Right ventricle myocardium superior (tissue), 1 donor: ENCODE measurements at places on chromosomes 7 and 10. TPM values are rescaled to one million over a fixed set of nuclear protein-coding genes. Genes with fewer than 3 reads are reported as not detected.

- no peak for DNase-seq
Observed at GRCh38 chr10:104387130-104387888, 33.7 kb downstream of the CFAP58 start.

DNA sequence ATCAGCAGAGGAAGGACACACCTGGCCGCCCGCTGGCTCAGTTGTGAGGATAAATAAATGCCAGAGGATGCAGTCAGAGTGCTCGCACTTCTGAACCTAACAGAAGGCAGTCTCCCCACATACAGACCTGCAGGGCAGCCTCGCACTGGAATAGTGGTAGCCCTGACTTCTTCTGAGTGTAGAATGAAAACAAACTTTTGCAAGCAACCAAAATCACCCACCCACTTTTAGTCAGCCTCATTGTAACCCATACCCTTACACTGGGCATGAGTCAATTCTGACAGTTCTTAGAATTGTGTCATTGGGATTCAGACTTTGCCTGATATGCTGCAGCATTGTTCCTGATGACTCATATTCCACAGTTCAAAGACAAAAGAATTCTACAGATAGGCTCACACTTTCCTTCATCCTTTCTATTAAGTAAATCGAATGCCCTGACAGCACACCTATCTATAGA lies 167.0 kb upstream of the CDK1 start:
- no peak for DNase-seq

- no peak for DNase-seq
Observed at GRCh38 chr7:155589001-155589980, 42.9 kb upstream of the CNPY1 start.

- no peak for DNase-seq
Observed at GRCh38 chr7:156456503-156457115, 184.0 kb upstream of the RNF32 start.

GRCh38 chr10:73649876-73650536 lies 5.8 kb downstream of the SYNPO2L start:
- no peak for DNase-seq

DNA sequence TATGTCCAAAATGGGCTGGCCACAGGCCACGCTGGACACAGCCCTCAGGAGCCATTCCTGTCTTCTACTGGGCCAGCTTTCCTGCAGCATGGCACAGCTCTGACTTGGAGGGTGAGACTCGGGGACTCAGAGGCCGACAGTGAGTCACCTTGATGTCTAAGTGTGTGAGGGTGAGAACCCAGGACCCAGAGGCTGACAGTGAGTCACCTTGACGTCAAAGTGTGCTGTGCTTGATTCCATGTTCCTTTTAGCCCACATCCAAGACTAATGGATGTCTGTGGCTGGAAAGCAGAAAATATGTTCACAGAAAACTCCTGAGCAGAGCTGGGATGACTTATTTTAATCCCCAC lies 6.0 kb upstream of the FAM170B start:
- no peak for DNase-seq

Gene CALHM3
- total RNA-seq, result not detected

Gene CLRN3
- not detected for total RNA-seq
